ENCODE measurements at places on chromosomes 2 and 18. TPM values are rescaled to one million over a fixed set of nuclear protein-coding genes. Genes with fewer than 3 reads are reported as not detected.

MMADHC gene
- total RNA-seq: 55.3 TPM

OXER1 gene
- total RNA-seq: 1.5 TPM

DNA sequence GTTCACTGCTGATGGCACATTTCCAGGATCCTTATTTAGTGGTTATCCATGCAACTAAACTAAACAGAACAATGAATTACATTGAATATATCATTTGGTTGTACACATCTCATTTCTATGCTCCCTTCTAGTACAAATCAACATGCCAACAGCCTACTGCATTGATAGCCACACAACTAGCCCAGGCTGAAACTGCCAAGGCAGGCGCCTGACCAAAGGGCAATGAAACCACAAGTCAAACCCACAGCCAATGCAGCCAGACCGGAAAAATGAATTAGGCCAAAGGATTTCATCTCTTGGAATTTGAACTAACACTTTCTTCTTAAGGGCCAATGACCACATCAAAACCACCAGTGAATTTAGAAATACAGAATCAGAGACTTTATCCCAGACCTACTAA is 196.4 kb downstream of the NOL4 start:
- DNase-seq: no peak
- no peak overlapping the region for H3K27ac ChIP-seq
- no peaks in the 10 kb centered on the region for H3K27me3 ChIP-seq
- H3K36me3 ChIP-seq: no peaks in the 10 kb centered on the region

- no peak overlapping the region for H3K4me3 ChIP-seq
- DNase-seq: no peak
- no peaks in the 10 kb centered on the region for H3K27me3 ChIP-seq
- peaks cover 8% of the 10 kb centered on the region for H3K4me1 ChIP-seq
These were observed 45.0 kb upstream of the MTCL1 start for GRCh38 chr18:8660316-8660715.

DNA sequence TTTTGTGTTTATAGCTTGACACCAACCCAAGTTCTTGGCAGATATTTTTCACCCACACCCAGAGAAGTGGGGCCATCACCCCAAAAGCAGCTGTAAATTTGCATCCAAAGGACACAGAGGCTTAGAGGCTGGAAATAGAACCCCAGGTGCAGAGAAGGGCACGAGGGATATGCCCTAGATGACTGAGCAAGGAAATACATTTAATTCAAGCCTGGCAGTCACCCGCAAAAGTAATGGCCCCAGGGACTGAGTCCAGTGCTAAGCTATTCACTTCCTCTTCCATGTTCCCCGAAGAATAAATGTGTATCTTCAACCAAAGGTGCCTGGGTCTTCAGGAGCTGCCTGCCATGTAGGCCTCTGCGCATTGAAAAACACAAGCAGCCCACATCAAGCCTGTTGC is 14.0 kb upstream of the REG3G start:
- H3K36me3 ChIP-seq: no peaks in the 10 kb centered on the region
- no peaks in the 10 kb centered on the region for H3K27me3 ChIP-seq
- DNase-seq: no peak
- H3K4me1 ChIP-seq: no peaks in the 10 kb centered on the region
- H3K4me3 ChIP-seq: no peak overlapping the region
- no peak overlapping the region for H3K27ac ChIP-seq

Measured in tibial nerve (tissue), 4 donors.